ENCODE measurements at places on chromosomes 12 and 14.

GRCh38 chr12:76921891-76922664, 43.3 kb upstream of the CSRP2 start:
- no peak for DNase-seq

GRCh38 chr14:76015668-76016067, 30.1 kb downstream of the IFT43 start:
- DNase-seq: no peak

GRCh38 chr14:29645117-29645516, 282.5 kb downstream of the PRKD1 start:
- DNase-seq: no peak

DNA sequence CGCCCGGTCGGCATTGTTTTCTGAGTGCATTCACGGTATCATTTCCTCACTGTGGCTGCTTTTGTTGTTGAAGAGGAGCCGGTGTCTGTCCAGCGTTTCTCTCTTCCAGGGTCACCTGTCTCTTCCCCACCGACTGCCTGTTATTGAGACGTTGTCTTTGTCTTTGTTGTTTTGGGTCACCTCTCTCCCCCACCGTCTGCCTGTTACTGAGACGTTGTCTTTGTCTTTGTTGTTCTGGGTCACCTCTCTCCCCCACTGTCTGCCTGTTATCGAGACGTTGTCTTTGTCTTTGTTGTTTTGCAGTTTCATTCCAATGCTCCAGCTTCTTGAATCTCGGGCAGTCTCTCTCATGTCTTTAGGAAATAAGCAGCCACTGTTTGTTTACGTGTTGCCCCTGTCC, 69.9 kb downstream of the DDX51 start:
- DNase-seq: no peak

DNA sequence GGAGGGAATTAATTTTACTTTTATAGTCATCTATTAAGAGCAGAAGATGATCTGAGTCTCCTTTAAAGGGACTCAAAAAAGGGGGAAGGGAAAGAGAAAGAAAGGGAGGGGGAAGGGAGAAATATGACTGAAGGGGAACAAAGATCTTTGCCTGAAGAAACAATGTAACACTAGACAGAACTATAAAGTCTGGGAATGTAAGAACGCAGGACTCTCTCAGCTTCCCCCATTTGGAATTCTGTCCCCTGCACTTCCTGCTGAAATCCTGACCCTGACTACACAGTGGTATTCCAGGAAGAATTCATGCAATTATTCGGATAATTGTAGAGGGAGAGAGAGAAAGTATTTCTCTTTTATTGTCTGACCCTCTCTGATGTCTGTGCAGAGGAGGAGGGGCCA, 8.6 kb upstream of the HOXC11 start:
- DNase-seq: peak; percentile 82

DNA sequence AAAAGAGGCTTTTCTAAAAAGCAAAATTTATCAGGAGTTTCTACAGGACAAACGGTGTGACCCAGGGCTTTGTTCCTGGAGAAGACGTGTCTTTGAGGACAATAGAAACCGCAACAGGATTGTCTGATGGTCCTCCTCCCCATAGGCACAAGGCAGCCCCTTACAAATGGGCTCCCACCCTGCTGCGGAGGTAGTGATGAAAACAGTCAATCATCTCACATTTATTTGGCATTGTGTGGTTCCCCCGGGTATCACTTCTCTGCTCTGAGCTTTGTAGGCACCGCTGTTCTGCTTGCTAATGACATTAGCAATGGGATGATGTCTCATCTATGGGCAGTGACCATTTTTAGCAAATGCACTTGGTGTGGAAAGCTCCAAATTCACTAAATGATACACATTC, 155.5 kb upstream of the TMPO start:
- no peak for DNase-seq

GRCh38 chr12:54428050-54429013, 9.3 kb upstream of the ITGA5 start:
- DNase-seq: peak; percentile 74

- no peak for DNase-seq
Measured at GRCh38 chr12:111099186-111099585, 178.8 kb upstream of the MYL2 start.

DNA sequence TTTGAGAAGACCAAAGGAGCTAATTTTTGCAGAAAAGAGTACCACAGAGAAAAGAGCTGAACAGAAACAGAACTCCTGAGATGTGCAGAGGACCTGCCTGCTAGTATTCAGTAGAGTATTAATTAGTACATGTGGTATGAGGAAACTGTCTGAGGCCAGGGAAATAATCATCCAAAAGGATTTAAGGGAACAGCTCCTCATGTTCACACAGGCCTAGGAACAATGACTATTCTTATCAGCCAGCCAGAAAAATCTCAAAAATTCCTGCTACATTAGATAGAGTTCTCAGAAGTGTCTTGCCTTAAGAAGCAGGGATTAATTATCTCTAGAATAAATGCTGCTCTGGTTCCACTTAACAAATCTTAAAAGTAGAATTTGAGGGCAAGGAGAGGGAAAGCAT, 36.4 kb downstream of the PKP2 start:
- no peak for DNase-seq

DNA sequence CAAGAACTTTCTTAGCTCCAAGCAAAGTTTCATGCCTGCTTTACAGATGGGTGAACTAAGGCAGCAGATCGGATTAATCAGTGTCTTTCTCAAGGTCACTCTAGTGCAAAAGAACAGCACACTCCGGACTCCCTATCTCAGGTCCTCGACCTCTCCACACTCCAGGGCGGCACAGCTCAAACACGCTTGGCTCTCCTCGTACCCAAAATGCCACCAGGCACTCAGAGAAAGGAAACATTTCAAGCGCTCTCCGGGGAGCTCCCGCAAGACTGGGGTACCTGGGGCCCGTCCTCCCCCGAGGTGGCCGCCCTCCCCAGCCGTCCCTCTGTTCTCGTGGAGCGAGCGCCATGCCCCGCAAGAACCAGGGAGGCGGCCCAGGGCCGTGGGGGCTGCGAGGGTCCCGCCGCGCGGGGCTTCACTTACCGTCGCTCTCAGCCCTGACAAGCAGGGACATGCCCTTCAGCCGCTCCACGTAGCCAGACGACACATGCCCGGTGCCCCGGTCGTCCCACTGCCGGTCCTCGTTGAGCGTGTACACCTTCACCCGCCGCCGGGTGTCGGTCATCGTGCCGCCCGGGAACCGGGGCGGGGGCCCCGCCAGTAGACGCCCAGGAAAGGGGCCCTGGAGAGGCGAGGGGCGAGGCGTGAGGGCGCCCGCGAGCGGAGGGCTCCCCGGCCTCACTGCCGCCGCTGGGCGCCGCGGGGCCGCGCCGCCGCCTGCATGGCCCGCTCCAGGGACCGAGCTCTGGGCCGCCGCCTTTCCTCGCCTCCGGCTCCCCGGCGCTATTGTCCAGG, 830 bp downstream of the PPP4R3A start:
- peak; percentile 13 for DNase-seq

- DNase-seq: no peak
Measured at GRCh38 chr14:87508333-87508732, 484.6 kb downstream of the GALC start.

- DNase-seq: peak; percentile 13
Measured at GRCh38 chr12:113933201-113933786, 32.8 kb downstream of the RBM19 start.

All from EH (cell line).